ENCODE measurements at places on chromosomes 5 and 9.

DNA sequence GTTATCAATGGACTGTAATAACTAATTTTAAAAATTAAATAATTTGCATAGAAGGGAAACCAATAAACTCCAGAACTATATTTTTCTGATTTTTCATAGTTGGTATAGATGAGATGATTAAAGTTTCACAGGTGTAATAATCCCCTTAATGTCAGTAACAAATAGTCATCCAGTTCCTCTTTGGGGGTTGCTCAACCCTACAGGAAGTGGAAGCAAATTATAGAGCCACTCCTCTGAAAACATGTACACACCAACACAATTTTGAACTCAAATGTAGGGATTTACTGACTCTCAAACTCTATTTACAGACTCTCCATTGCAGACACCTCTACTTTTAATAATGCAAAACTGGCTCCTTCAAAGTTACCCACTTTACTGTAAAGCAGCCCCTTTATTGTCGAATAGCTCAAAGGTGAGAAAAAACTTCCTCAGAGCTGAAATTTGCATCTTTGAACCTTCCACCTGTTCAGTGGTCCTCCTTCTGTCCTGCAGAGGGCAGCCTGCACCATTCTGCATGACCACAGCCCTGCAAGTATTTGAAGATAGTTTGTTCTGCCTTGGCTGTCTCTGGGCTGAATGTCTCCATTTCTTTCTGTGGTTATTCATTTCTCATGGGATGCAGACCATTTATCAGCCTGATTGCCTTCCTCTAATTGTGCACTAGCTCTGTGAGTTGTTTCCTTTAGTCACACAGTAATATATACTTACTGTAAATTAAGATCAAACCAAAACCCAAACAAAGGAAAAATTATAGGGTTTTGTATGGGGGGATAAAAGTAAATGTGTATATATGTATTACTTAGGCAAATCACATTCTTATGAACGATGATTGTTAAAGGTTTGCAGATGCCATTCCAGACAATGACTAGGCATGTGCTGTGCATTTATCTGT, 383.2 kb upstream of the SGCD start:
- DNase-seq, result peak; percentile 0

GRCh38 chr5:120306303-120306702, 157.8 kb upstream of the PRR16 start:
- DNase-seq, result no peak

- no peak for DNase-seq
Observed at GRCh38 chr5:61228691-61229280, 66.5 kb upstream of the SMIM15 start.

- DNase-seq, result no peak
Observed at GRCh38 chr5:61779743-61780142, 447.7 kb downstream of the ZSWIM6 start.

GRCh38 chr9:71790296-71790695, 22.0 kb upstream of the CEMIP2 start:
- DNase-seq, result no peak

- no peak for DNase-seq
Observed at GRCh38 chr5:84274585-84275468, 109.9 kb downstream of the EDIL3 start.

DNA sequence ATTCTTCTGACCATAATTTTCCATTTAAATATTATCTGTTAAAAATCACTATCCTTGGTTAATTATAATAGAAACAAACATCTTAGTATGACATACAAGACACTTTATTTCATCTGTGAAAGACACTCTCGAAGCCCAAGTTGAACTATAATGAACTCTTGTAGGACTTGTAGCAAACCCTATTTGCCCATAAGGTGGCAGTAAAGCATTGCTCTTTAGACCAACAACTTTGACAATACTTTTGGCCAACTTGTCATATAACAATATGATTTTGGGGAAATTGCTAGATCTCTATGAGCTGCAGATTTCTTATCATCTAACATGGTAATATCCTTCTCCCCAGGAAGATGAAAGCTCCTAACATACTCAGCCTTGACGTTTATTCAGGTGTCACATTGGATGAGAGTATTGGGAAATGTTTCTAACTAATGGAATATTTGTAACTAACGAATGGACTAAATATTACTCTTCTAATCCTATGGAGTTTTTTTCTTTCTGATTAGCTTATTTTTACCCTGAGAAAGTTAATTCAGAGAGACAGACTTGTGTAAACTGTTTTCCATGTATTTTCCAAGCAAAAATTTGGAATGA, 11.0 kb downstream of the SPINK14 start:
- no peak for DNase-seq

DNA sequence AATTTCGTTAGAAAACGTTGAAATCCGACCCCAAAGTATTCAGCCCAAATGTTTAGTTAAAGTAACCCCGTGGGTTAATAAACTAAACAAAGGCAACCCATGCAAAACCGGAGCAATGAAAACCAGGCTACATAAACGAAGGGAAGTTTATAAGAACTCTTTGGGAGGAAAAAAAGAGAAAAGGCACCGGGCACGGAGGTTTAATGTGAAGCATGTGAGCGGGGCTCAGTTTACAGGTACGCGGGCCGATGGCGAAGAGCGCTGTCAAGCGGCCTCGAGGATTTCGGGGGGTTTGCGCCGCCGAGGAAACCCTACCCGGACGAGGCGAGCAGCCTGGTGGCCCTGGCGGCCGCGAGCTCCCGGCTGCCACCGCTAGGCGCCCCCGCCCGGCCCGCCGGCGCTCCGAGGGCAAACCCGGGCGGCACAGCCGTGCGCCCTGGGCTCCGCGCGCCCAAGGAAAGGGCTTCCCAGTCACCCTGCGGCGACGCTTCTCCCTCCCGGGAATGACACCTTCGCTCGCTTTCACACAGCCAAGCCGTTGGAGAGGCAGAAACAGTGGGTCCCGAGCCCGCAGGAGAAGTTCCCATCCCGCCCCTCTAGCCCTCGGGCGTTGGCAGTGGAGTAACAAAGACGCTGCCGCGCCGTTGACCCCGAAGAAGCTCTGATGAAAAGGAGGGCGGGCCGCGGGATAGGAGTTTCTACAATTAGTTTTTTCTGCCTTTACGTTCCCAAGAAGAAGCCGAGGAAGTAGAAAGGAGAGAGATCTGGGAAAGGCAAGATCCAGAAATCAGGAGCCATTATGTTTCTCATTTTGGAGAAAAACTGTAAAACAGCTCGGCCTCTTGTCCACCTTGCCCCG, 126.0 kb downstream of the TMEM174 start:
- DNase-seq, result no peak

- DNase-seq, result no peak
Observed at GRCh38 chr5:169389318-169389717, 88.4 kb upstream of the SLIT3 start.

GRCh38 chr9:3288686-3289085, 237.1 kb downstream of the RFX3 start:
- no peak for DNase-seq

- no peak for DNase-seq
Observed at GRCh38 chr5:38265546-38266179, 7.3 kb downstream of the EGFLAM start.

- no peak for DNase-seq
Observed at GRCh38 chr9:121945281-121945680, 147.8 kb downstream of the TTLL11 start.

DNA sequence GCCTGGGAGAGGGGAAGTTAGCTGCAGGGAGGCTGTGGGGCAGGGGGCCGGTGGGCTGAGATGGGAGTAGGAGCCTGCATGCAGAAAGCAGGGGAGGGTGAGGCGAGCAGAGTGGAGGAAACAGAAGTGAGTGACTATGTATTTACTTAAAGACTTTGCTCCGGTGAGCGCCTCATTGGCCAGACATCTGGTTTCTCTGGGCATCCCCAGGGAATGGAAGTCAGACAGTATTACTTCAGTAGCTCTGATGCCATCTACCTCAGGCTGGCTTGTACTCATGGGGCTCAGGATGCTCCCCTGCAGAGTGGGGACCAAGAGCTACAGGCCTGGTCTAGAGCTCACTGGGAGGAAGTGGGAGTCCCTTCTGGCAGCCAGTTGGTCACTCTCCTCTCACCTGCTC, 78.2 kb upstream of the ARAP3 start:
- no peak for DNase-seq

- DNase-seq, result no peak
Observed at GRCh38 chr9:99895510-99895909, 10.9 kb upstream of the STX17 start.

DNA sequence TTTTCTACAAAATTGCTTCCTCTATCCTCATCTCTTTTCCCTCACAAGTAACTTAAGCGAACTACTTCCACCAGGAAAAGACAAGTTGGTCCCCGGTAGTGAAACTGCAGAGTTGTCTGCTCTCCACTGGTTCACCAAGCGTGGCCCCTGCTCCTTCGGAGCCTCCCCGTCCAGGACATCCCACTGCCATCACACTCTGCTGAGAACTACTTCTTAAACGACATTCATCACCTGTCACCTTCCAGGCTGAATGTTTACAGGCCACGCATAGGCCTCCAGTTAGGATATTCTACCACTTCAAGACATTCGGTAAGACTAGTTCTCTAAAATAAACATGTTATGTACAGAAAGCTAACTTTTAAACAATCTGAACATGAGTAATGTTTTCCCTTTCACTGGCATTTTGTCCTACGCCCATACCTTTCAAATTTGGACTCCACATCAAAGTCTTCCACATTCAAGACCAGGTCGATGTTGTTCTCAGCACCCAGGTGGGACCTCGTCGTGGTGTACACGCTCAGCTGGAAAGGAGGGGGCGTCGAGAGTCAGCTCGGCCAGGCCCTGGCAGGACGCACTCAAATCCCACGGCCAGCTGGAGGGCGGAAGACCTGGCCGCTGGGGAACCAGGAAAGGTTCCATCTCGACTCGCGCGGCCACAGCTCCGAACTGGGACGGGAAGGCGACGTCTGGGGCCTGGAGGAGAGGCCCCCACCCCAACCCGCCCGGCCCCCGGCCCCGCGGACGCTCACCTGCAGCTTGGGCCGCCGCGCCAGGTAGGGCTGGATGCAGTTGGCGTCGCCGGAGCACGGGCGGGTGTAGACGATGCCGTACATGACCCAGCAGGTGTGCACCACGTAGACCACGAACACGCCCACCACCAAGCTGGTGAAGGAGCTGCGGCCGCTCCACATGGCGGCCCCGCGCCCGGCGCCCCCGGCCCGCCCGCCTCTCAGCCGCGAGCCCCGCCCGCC, 683 bp downstream of the CLPTM1L start:
- no peak for DNase-seq

GRCh38 chr5:97847920-97848631, 665.0 kb upstream of the RIOK2 start:
- no peak for DNase-seq

DNA sequence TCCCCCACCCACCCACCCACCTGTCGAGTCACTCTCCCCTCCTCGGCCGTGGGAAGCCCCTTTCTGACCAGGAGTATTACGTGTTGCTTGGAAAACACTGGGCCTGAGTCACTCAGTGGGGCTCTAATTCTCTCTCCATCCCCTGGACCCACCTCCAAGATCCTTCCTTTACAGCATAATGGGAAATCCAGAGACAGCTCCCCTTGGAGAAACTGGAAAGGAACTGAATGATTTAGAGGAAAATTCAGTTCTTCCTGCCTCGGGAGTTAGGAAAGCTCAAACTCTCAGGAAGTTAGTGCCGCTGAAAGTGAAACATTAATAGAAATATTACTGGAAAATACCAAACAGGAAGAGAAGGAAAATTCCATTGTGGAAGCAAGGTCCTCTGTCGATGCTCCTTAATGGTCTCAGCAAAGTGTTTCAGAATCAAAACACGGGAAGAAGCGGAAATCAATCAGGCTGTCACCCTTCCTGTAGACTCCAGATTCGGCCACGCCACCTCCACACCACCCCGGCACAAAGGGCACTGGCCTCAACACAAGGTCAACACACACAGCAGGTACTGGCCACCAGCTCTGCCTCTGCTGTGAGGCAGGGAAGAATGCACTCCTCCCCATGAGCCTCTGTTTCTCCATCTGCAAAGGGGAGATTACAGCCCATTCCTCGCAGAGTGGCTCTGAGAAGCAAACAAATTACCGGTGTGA, 9.6 kb downstream of the SHB start:
- DNase-seq, result no peak

GRCh38 chr5:91383956-91384300, 811 bp upstream of the ARRDC3 start:
- no peak for DNase-seq

DNA sequence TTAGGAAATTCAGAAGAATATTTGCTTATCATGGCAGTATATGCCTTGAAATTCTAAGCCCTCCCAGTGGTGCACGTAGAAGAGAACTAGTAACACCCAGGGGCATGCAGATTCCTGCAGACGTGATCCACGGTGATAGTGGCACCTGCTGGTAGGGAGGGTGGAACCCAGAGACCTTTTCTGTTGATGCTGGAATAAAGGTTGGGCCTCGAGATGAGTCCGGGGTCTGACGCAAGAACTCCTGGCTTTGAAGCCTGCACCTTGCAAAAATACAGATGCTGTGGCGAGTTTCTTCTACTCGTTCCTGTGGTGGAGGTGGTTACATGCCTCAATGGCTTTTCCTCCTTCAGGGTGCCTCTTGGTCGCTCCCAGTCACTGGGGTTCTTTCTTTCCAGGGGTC, 39.5 kb upstream of the PHF2 start:
- no peak for DNase-seq

- DNase-seq, result no peak
Observed at GRCh38 chr9:71652480-71652879, 115.8 kb downstream of the CEMIP2 start.

DNA sequence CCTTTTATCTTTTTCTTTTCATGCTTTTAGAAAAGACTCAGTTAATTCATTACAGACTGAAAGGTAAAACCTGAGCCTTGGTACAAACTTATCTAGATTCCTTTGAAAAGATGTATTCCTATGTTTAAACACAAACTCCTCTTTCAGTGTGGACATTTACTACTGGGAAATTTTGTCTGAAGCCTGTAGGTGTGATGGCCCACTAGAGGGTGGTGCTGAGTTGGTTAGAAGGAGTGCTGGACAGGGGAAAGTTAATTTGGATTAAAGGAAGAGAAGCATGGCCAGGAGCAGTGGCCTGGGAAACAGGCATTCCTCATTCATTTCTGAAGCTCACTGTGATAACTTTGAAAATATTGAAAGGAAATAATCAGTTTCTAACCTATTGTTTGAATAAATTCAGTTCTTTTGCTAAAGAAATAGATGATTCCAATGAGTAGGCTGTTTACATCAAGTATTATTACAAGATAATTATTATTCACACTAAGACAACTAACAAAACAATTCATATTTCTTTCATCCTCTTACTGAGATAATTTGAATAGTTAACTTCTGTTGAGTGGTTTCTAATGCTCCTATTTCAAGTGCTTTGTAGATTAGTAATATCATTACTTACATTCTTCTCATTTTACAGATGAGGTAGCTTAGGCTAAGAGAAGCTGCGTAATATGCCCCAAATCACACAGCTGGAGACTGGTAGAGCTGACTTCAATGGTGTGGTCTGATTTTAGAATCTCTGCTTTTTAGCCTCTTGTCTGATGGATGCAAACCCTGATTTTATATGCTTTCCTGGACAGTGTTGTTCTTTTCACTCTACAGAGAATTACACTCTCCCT, 150.9 kb downstream of the ADGRV1 start:
- no peak for DNase-seq

All from activated naive CD4-positive, alpha-beta T cell (primary cell).